ENCODE measurements at places on chromosomes 2 and 18. TPM values are rescaled to one million over a fixed set of nuclear protein-coding genes. Genes with fewer than 3 reads are reported as not detected.

The ZDBF2 gene
- total RNA-seq: 14.6 TPM

The PSMA8 gene
- 0.40 TPM for total RNA-seq

GRCh38 chr2:127064642-127065250, 42.2 kb downstream of the BIN1 start:
- H3K36me3 ChIP-seq: no peaks in the 10 kb centered on the region
- H3K27me3 ChIP-seq: no peaks in the 10 kb centered on the region
- no peaks in the 10 kb centered on the region for H3K4me1 ChIP-seq
- DNase-seq: peak; percentile 59
- H3K4me3 ChIP-seq: no peak overlapping the region
- H3K27ac ChIP-seq: no peak overlapping the region

DNA sequence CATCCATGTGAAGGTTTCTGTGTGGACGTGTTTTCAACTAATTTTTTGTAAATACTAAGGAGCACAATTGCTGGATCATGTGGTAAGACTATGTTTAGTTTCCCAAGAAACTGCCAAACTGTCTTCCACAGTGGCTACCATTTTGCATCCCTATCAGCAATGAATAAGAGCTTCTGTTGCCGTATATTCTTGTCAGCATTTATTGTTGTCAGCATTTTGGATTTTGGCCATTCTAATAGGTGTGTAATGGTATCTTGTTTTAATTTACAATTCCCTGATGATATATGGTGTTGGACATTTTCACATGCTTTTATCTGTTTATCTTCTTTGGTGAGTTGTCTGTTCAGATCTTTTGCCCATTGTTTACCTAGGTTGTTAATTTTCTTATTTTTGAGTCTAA, 34.5 kb downstream of the SCRN3 start:
- no peaks in the 10 kb centered on the region for H3K36me3 ChIP-seq
- H3K27me3 ChIP-seq: no peaks in the 10 kb centered on the region
- H3K4me3 ChIP-seq: no peak overlapping the region
- H3K4me1 ChIP-seq: no peaks in the 10 kb centered on the region
- no peak for DNase-seq
- H3K27ac ChIP-seq: no peak overlapping the region

DNA sequence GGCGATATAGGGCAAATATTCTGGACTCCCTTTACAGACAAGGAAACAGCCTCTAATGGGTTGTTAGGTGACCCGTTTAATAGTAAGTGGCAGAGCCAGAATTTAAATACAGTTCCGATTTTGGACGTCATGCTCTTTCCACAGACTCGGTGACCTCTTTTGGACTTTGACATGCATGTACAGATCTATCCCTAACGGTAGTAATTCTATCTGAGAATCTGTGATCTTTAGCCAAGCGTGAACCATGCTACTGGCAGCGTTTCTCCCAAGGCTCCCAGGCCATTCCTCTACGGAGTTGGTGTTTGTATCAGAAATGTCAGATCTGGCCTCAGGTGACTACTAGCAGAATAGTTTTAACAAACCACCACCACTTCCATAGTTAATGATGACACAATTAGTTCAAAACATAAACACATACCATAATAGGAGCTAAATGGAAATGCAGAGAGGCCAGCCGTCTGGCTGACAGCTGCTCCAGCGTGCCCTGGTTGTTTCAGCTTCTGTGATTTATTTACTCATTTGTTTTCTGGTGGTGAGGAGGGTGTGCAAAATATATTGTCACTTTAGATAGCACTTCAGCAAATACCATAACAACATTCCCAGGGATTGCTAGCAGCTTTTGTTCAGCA, 304.6 kb upstream of the LYPD1 start:
- no peaks in the 10 kb centered on the region for H3K36me3 ChIP-seq
- no peak overlapping the region for H3K4me3 ChIP-seq
- no peak for DNase-seq
- H3K27ac ChIP-seq: no peak overlapping the region

- H3K27me3 ChIP-seq: no peaks in the 10 kb centered on the region
- no peaks in the 10 kb centered on the region for H3K36me3 ChIP-seq
- no peak for DNase-seq
- H3K4me1 ChIP-seq: no peaks in the 10 kb centered on the region
Measured at GRCh38 chr18:52992041-52992440, 652.0 kb downstream of the DCC start.

Measured in thyroid gland (tissue), 4 donors.